ENCODE measurements at places on chromosomes 4 and X.

DNA sequence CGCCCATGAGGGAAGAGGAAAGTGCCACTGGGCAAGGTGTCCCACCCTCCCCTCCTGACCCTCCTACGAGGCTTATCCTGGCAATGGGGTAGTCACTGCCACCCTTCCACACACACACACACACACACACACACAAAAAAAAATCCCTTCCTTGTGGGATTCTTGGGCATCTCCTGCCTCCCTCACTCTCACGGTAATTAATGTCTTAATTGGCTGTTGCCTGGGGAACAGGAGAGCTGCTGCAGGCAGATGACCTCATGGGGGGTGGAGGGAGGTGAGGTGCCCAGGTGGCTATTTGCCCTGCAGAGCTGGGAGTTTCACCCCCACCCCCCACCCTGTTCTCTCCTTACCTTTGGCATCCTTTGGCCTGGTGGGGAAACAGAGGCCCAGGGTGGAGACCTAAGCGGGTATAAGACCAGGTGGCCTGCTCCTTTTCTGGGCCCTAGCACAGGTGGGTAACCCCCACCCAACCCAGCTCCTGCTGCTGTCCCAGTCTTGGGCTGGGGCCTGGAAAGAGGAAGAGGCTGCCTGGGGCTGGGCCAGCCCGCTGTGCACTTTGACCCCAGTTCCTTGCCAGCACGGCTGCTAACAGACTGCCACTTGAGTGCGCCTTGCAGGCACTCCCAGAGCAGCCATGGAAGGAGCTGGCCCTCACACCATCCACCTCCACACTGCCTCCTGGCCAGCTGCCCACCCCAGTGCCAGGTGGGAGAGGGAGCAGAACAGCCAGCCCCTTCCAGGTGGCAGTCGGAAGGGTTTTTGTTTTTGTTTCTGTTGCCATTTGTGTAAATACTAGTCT, 12.6 kb downstream of the EFNB1 start:
- no peak for DNase-seq

DNA sequence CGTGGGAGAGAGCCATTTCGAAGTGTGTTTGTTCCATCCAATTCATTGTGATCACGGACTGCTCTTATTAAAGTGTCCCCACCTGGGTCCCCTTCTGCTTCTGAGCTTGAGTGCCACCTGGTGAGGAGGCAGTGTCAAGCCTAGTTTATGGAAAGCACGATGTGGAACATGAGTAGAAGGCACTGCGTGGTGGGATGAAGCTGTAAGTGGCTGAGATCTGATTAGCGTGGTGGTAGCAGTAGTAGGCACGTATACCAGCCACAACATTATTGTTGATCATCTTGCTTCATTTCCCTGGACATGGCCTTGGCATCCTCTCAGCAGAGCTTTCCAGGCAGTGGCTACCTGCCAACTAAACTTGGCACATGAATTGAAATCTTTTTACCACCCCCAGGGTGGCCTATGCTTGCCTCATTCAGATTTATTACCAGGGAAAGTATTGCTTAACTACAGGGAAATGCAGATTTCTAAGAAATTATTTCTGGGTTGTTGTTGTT, 46.4 kb downstream of the GPAT3 start:
- DNase-seq = no peak

- no peak for DNase-seq
Observed at GRCh38 chr4:110485452-110485851, 9.5 kb downstream of the ENPEP start.

- no peak for DNase-seq
Observed at GRCh38 chr4:166290426-166290825, 417.4 kb downstream of the TLL1 start.

DNA sequence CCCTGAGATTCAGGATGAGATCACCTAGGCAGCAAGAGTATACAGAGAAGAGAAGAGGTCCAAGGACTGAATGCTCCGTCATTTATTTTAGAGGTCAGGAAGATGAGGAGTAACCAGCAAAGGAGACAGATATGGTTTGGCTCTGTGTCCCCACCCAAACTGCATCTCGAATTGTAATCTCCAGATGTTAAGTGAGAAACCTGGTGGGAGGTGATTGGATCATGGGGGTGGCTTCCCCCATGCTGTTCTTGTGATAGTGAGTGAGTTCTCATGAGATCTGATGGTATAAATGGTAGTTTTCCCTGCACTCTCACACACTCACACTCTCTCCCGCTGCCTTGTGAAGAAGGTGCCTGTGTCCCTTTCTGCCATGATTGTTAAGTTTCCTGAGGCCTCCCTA, 60.8 kb downstream of the MID1IP1 start:
- no peak for DNase-seq

DNA sequence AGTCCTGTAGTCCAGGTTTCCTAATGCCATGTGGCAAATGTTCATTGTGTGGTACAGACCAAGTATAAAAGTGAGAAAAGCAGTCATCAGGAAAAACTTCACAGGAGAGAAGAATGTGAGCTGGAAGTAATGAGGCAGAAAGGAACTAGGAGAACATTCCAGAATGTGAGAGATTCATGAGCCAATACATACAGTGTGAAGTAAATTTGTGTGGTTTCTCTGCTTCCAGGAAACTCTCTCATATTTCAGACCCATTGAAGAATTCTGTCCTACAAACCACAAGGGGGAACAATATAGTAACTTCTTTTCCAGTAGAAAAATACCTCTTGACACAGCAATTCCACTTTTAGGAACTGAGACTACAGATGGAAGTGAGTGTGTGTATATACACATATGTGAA, 136.5 kb downstream of the RNF150 start:
- no peak for DNase-seq

- no peak for DNase-seq
Observed at GRCh38 chr4:5018096-5018495, 1.2 kb downstream of the CYTL1 start.

GRCh38 chr4:85591406-85592098, 116.6 kb downstream of the ARHGAP24 start:
- DNase-seq = no peak

DNA sequence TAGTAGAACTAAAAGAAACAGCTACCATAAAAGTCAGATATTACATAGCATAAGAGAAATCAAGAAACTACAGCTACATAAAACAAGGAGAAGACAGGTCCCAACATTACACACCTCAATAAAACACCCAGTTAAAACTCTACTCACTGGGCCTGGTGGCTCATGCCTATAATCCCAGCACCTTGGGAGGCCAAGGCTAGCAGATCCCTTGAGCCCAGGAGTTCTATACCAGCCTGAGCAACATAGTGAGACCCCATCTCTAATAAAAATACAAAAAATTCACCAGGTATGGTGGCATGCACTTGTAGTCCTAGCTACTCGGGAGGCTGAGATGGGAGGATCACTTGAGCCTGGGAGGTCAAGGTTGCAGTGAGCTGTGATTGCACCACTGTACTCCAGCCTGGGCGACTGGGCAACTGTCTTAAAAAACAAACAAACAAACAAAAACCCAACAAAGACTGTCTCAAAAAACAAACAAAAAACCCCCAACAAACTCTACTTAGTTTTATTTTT, 15.2 kb upstream of the TXLNG start:
- no peak for DNase-seq

GRCh38 chrX:79182616-79183015, 38.1 kb downstream of the GPR174 start:
- no peak for DNase-seq

DNA sequence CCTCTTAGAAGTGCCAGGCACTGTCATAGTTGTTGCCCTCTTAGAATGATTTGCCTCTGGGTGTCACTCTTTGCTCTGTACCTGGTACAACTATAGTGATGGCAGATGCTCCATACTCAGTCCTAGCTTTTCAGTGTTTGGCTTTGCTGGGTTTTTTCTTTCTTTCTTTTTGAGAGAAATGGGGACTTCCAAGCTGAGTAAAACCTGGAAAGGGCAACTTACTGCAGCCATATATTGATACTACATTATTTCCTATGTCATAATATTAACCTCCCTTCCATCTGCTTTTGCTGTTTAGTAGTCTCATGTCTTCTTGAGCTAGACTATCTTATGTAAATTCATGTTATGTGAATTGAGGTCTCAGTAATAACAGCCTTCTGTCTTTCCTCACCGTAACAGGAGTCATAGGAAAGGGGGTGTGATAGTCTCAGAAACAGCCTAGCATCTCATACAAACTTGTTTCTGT, 49.0 kb downstream of the NIPAL1 start:
- DNase-seq = no peak

GRCh38 chr4:75031775-75032174, 98.9 kb downstream of the PARM1 start:
- no peak for DNase-seq

DNA sequence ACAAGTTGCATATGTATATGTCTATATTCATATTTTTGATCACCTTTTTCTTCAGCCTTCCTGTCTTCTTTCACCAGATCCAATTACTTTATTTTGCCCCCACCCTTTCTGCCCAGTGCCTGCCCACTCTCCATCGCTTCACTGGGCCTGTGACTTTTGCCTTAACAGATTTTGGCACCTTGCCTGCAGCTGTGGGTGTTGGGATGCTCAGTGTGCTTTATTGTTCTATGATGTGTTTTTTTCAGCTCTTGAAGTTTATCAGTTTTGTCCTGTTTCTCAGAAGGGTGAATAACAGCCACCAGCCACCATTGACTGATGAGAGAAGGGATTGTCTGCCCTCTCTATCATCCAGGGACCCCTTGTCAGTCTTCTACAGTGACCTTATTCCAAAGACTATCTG, 77.2 kb upstream of the GALNT7 start:
- DNase-seq = no peak

DNA sequence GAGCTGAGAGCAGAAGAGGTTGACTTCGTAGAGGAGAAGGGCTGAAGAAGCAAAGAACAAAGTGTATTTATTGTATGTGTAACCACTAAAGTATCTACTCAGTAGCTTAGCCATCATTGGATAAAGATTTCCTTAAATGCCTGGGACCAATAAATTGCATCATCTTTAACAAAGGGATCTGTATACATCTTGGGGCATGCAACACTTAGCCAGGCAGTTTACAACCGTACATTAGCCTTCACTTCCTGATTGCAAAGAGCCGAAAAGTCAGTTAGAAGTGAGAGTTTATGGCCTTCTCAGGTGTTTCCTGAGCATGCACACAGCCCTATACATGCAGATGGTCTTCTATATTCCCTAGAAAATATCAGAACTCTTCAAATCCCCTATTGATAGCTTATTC, 68.0 kb upstream of the MAGED1 start:
- DNase-seq = no peak

DNA sequence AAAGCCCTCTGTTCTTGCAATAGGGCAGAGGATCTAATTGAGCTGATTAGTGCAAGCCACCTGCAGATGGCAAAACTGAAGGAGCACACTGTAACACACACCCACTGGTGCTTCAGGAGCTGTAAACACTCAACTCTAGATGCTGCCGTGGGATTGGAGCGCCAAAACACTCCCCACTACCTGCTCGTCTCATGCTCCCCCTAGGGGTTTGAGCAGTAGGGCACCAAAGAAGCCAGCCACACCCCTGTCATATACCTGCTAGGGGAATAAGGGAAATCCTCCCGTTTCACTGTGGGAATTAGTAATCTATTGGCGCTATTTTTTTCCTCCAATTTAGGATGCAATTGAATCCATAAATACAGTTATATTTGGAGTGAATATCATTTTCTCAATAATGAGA, 360.2 kb downstream of the GLUD2 start:
- no peak for DNase-seq

- DNase-seq = no peak
Observed at GRCh38 chr4:98170035-98170434, 26.8 kb upstream of the STPG2 start.

DNA sequence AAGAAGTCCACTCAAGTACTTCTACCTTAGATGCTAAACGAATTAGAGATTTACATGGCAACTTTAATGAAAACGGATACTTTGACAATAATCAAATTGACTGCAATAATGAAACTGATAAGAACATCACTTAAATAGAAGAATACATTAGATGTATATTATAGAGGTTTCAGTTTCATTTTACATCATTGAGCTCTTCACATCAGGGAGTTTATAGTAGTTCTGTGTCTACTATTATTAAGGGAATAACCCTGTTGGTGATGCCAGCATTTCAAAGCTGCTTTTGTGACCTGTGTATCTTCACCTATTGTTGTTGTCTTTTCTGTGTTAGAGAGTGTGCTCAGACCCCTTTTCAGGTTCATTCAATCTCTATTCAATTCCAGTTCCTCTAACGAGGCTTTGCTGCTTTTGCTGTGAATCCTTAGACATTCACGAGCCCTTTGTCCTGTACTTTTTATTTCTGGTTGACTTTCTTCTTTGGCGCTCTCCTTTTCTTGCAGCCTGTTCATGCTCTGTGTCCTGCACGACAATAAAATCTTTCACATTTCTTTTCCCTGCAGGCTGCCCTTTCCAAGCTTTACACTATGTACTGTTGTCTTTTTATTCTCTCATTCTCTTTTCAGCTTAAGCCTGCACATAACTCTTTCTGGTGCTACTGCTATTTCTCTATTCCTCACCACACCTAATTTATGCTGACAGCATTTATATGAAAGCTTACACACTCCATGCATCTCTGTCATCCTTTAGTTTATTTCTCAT, 232.1 kb downstream of the CPE start:
- DNase-seq = no peak

- DNase-seq = no peak
Observed at GRCh38 chr4:24842356-24842755, 47.0 kb downstream of the SOD3 start.

GRCh38 chrX:155694649-155695048, 81.9 kb upstream of the TMLHE start:
- no peak for DNase-seq

- no peak for DNase-seq
Observed at GRCh38 chr4:186557486-186557885, 2.1 kb upstream of the MTNR1A start.

DNA sequence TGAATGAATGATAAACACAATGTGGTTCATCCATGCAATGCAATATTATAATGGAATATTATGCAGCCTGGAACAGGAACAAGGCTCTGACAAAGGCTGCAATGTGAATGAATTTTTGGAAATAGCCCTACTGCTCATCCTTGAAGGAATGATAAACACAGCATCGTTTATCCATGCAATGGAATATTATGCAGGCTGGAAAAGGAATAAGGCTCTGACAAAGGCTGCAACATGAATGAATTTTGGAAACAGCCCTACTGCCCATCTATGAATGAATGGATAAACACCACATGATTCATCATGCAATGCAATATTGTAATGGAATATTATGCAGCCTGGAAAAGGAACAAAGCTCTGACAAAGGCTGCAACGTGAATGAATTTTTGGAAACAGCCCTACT, 159.4 kb downstream of the CRLF2 start:
- DNase-seq = no peak

GRCh38 chr4:74640111-74640903, 154.0 kb downstream of the BTC start:
- DNase-seq = no peak
